ENCODE measurements at places on chromosomes 3 and 15.

DNA sequence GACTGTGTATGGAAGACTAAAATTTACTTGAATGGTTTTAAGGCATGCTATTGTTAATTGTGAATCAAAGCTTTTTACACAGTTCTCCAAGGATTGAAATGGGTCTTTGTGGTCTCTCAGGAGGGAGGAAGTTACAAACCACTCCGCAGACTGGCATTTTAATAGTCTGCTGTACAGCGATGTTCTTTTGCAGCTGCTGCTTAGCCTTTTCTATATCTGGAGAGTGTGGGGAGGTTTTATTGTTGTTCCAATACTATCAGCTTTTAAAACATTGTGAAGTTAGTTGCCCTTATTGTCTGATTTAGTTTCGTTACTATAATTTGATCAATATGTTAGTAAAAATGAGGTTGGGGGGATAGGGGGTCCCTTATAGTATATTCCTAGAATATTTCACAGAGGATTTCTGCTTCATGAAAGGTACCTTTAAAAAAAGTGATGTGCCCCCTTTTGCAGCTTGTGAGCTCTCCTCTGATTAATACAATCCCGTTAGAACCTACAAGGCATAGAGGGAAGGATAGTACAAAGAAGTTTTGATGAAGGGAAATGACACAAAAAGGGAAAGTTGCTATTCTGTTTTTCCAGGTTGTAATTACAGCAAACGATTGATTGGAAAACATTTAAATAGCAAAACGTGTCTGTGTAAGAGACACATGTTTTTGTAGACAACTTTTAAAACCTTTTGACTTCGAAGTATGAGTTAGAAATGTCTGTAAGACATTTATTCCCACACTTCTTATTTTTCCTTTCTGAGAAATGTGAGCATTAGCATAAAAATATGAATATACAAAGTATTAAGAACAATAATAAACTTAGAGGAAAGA is 158.3 kb upstream of the CGNL1 start:
- no peak for DNase-seq

GRCh38 chr3:179309225-179310078 is 13.4 kb upstream of the ZNF639 start:
- no peak for DNase-seq

DNA sequence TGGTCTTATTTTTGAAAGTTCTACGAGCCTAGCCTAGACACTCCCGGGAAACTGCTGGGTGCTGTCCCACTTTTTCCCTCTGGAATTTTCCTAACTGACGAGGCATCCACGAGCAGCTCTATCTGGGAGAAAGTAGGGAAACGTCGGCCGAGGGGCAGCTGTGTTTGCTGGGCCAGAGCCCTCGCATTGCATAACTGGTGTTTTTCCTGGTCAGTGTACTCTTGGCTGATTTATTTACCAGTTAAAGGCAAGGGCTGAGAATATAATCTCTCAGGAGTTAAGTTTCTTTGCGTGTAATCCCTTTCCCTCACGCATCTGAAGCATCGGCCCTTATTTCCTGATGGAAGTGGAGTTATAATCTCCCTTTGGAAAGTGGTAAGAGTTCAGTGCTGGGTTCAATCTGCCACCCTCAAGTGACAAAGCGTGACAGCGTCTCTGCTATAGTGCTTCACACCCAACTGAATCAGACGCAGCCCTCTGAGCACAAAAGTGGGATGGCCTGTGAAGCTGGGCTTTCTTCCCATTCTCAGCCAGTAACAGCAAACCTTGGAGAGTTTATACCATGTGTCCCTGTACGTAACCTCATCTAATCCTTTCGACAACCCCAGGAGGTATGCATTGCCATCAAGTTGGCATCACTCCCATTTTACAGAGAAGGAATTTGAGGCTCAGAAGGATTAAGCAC is 311.5 kb downstream of the RORA start:
- DNase-seq, result no peak

- DNase-seq, result no peak
Measured at GRCh38 chr3:158830391-158830790, 28.5 kb downstream of the MFSD1 start.

DNA sequence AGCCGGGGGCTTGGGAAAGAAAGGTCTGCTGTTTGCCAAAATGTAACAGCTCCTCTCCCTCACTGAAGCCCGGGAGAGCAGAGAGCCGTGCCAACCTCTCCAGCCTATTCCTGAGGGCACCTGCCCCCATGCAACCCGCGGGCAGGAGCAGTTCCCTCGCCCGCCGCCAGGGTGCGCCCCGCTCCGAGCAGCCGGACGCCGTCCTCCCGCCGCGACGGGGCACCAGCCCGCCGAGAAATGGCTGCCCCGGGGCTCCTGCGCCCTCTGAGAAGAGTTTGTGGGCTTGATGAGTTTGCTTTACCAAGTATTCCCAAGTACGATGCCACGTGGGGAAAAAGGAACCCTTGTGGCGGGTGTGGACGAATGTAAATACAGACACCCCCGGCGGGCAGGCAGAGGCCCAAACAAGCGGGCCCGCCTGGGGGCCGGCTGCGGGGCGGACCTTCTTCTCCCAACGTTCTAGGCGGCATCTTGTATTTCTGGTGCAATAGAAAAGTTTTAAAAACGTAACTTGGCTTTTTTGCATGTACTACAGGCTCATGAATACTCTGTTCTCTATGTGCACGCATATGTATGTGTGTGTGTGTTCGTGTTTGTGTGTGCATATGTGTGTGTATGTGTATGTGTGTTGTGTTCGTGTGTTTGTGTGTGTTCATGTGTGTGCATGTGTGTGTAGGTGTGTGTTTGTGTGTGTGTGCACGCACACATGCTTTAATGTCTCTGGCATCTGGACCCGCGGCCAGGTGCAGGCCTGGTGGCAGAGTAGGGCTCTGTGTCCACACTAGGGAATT is 162.9 kb downstream of the CHSY1 start:
- DNase-seq, result peak; percentile 62

DNA sequence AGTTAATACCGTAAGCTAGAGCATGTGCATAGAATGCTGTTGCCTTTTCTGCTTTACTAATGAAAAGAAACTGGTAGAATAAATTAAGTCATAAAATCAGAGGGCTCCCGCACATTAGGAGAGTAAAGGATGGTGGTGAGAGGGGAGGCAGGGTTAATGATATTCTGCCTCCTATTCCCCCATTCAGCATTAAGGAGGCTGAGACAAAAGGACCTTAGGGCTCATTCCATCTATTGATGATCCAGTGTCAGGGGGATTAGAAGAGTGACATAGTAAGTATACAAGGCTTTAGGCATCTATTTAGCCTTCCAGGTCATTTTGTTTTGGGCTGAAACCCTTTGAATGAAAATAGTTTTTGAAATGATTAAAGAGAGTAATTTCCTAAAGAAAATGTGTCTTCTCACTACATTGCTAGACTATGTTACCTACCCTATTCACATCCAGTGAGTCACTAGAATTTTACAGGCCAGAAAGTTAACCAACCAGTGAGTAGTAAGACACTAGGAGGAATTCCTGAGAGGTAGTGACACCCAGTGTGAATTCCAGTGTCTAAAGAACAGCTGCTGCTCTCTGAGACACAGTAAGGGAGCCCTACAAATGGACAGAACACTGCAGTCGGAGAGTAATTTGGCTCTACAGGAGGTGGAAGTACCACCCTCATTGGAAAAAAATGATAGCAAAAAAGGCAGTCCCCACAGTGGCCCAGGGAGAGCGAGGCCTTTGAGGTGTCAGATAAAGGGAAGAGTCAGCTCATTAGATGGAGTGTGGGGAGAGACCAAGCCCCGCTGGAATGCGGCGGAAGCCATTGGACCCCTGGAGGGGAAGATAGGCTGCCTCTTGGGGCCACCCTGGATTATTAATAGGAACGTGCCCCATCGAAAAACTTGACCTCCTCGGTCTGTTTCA is 67.6 kb downstream of the TUSC7 start:
- DNase-seq, result no peak

All from stimulated activated CD8-positive, alpha-beta memory T cell treated with anti-CD3 and anti-CD28 coated beads, Interleukin-15, amount 100 ng/mL, for 1 hour (primary cell).